AML-193 (cell line): ENCODE measurements at places on chromosomes 6 and 20.

GRCh38 chr6:43770372-43771209 is 580 bp downstream of the VEGFA start:
- DNase-seq: peak; percentile 84

GRCh38 chr6:112027942-112028674 is 25.8 kb upstream of the CCN6 start:
- DNase-seq: peak; percentile 24

DNA sequence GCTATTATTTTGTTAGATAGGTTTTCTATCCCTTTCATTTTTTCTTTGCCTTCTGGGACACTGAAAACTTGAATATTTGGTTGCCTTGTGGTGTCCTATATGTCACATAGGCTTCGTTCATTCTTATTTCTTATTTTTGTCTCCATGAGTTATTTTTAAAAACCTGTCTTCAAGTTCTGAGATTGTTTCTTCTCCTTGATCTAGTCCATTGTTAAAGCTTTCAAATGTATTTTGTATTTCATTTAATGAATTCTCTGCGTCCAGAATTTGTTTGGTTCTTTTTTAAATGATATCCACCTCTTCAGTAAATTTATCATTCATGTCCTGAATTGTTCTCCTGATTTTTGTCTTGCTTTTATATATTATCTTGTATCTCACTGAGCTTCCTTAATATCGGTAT is 243.2 kb upstream of the BMP2 start:
- DNase-seq: no peak

- no peak for DNase-seq
Measured at GRCh38 chr20:63686094-63686491, 10.4 kb upstream of the TNFRSF6B start.

DNA sequence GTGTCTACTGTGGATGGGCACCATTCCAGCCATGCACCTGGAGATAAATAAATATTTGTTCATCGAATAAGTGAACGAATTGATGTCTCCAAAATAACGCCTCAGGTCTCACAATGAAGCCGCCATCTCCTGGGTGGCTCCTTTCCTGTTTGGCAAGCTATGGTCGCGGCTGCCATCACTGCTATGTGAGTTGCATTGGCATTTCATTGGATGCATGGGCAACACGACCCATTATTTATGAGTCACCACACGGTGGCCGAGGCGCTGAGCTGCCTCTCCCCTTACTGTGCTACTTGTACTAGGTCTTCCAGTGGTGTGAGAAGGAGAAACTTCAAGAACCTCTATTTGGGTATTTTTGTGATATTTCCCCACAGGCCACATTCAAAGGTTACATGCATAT is 21.3 kb upstream of the PDE10A start:
- DNase-seq: no peak

- DNase-seq: peak; percentile 41
Measured at GRCh38 chr20:19786311-19786710, 28.3 kb downstream of the RIN2 start.

DNA sequence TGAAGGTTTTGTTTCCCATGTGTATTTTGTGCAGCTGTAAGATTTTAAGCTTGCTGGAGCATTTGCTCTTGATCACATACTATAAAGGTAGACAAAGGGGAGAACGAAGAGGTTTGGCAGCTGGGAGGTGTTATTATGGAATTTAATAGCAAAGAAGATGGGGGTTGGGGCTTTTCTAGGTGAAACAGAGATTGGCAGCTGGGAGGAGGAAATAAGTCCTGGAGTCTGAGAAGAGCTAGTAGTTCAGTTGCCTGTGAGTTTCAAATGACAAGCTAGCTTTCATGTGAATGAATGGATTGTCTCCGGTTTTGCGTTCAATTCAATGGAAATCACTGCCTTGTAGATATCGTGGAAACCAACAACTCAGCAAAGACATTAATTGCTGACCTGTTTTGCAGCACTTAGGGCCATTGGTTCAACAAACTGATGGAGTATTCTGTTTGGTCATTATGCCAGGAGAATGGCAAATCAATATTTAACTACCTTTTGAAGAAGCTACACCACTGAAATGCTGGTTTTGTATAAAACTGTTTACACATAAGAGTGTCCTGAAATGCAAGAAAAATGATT is 38.1 kb upstream of the FLRT3 start:
- DNase-seq: no peak

DNA sequence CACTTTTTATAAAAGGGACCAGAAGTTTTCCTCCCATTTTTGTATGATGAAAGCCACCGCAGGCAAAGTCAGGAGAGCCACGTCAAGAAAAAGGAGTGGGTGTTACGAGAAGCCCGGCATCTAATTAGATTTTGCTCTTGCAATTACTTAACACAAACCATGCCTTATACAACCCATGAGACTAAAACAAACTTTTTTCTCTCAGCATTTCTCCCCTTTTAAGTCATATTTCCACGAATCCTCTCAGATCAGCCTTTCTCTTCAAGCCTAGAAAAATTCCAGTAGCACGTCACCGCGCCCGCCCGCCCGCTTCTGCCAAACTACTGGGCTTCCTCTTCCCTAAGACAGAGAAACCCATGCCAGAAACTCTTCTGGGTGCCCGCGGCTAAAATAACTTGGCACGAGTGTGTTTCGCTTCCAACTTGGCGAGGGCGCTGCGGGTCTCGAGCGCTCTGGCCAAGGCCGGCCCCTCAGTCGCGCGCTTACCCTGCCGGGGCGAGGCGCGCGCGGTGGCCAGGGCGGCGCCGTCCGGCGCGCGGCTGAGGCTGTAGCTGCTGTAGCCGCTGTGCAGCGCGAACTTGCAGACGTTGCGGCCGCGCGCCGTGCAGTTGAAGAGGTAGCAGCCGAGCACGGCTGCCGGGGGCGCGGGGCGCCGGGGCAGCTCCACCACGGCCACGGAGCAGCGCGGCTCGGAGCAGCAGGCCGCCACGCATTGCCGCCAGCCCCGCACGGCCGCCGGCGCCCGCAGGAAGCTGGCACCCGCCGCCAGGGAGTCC is 1.0 kb downstream of the LRP11 start:
- DNase-seq: peak; percentile 73

DNA sequence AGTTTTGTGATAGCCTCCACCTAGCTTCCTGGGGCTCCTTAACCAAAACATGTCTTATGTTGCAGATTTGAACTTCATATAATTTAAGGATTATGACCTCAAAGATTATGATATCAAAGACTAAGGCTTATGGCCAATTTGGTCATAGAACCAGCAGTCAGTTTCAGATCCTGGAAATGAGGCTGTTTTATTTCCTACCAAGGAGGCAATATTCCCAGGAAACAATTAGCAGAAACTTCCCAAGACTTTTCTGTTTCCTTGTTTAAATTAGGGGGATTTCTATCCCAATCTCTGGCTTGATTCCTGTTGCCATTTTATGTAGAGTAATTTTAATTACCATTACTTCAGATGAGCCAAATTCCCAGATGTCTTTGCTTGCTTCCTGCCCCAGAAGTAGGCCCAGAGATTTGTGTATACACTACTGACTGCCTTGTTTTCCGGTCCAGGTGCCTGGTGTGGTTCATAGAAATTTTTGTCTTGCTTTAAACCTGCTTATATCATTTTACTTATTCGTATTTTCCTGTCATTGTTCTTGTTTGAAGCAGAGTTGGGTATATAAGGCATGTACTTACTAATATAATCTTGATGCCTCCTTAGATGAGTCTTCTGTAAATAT is 119.2 kb upstream of the TMEM170B start:
- DNase-seq: no peak

DNA sequence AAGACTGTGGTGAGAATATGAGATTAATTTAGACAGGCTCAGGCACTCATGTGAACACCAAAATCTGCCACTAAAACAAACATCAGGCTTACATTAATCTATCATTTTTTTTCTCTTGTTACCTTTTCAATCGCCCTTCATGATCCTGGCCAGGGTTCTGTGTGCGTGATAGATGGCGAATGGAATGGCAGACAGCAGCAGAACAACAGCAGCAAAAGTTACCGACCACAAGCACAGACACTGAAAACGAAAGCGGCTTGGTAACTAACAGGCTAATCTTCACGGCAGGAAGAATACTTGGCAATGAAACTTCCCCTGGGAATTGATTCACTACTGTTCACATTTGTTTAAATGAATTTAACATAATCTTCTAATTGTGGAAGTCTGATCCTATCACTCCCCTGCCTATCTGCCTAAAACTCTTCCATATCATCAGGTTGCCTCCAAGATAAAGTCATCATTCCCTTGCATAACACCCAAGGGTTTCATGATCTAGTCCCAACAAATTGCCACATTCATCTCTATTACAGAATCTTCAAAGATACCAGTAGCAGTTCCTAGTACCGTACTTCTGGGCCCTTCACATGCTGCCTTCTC is 28.7 kb downstream of the PTPRK start:
- DNase-seq: no peak

DNA sequence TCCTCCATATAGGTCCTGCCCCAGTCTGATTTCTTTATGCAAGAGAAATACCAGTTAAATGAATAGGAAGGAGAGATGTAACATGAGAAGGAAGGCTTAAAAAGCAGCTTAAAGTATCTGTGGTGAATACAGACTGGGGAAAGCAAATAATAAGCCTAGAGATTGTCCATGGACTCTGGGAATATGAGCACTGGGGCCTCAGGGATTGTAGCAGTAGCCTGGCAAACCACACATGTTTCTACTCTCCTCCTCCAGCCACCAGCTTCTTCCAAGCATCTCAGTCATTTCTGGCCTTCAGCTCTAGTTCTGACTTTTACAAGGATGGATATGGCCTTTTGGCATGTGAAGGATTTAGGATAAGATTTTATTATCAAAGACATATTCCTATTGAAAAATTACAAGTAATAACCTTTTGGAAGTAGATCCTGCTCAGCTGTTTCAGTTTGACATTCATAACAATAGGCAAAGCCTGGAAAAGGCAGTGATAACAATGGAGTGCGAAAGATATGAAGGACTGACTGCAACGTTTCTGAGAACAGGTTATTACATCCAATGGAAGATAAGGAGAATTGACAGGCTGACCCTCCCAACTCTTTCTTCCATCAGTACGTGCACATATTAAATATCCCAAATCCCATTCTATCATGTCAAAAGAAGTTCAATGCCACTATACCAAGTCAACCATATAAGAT is 41.6 kb downstream of the CYP39A1 start:
- no peak for DNase-seq

- DNase-seq: peak; percentile 21
Measured at GRCh38 chr6:89117211-89118108, at the start of gene SRSF12. Gene SRSF12 (minus strand): TSS chr6:89118071. CDS start chr6:89117887, 184 bp downstream.

DNA sequence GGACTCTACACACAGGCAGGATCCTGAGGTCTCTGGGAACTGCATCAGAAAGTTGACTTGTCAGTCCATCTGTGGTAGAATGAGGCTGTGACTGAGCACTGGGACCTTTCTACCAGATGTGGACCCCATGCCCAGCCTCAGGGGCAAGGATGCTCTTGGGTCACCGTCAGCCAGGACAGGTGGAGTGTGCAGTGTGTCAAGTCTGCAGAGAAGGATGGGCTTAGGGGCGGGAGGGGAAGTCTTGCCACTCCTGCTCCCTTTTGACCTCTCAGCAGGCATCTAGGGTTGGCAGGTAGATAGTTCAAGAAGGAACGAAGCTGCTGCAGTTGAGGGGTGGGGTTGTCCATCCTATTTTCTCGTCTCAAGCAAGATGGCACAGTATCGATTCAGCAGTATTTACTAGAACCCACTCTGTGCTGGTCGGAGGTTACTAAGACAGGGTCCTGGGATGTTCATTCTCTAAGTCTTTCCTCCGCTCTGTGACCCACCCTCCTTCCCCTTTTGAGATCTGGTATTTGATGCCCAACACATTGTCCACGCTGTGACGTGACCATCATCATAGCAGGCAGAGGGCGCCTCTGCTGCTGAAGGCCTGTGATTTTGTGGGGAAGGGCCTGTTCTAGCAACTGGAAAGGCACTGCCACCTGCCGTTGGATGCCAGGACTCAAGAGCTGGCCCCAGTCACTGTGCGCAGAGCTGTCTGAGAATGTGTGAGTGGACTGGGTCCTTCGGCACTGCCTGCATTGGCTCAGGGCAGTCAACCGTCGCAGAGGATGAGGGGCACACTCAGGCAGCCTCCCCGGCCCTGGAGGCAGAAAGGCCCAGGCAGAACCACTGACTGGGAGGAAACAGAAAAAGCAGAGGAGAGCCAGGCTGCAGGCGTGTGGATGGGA is 23.2 kb downstream of the RBCK1 start:
- DNase-seq: peak; percentile 91

- no peak for DNase-seq
Measured at GRCh38 chr6:21967056-21967974, 329.5 kb downstream of the PRL start.

DNA sequence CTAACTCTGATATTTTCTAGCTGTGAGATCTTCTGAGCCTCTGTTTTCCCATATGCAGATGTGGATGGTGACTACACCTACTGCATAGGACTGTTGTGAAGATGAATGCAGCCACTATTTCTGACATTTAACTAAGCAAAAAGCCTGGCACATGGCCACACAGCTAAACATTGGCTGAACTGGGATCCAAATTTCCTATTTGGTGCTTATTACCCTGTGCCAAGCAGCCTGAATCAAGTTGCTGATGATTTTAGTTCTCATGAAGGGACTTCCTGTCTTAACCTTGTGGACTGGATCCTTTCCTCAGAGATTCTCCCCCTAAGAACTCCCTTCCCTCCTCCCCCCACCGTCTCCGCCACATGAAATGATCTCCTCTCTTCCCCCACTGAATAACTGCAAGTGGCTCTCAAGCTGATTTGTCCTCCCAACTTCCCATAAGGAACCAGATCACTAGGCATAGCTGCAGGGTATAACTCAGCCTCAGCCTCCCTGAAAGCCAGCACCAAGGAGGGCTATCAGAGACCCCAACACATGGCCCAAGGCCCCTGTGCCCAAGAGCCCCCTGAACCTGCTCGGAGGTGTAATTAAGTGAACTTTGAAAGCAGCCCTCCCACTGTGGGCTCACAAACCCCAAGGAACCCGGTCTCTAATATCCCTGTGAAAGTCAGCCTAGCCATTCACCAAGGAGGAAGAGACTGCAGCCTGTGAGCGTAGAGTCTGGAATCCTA is 55.7 kb downstream of the MAFB start:
- DNase-seq: no peak

GRCh38 chr20:40636486-40636885 is 52.5 kb downstream of the MAFB start:
- DNase-seq: no peak

GRCh38 chr6:97805596-97805995 is 522.6 kb upstream of the MMS22L start:
- DNase-seq: no peak

GRCh38 chr20:62754122-62754990 is 41.9 kb upstream of the MRGBP start:
- no peak for DNase-seq
